Heart right ventricle (tissue), 16 donors: ENCODE measurements at places on chromosomes 7 and 10. TPM values are rescaled to one million over a fixed set of nuclear protein-coding genes. Genes with fewer than 3 reads are reported as not detected.

DNA sequence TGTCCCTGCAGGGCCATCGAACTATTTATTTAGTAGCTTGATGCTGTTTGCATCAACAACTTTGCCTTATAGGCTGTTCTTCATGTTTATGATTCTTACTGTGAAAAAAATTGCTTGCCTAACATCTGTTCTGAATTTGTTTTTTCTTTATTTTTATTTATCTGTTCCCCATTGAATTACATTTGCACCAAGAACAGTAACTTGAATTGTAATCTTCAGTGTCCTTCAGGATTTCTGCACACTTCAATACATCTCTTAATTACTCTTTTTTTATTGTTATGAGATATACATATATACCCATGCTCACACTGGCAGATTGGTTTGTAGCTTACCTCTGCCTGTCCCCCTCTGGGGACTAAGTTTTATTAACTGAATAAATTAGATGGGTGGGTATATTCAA is 64.4 kb downstream of the TBXAS1 start:
- no peak overlapping the region for H3K27ac ChIP-seq
- H3K4me3 ChIP-seq = no peak overlapping the region
- no peaks in the 10 kb centered on the region for H3K27me3 ChIP-seq
- no peak for DNase-seq
- no peaks in the 10 kb centered on the region for H3K36me3 ChIP-seq
- no peaks in the 10 kb centered on the region for H3K4me1 ChIP-seq

- H3K36me3 ChIP-seq = no peaks in the 10 kb centered on the region
- H3K27me3 ChIP-seq = no peaks in the 10 kb centered on the region
- DNase-seq = no peak
- H3K4me3 ChIP-seq = no peak overlapping the region
- no peaks in the 10 kb centered on the region for H3K4me1 ChIP-seq
- no peak overlapping the region for H3K27ac ChIP-seq
These were observed 129.8 kb downstream of the KCND2 start for GRCh38 chr7:120402801-120403200.

DNA sequence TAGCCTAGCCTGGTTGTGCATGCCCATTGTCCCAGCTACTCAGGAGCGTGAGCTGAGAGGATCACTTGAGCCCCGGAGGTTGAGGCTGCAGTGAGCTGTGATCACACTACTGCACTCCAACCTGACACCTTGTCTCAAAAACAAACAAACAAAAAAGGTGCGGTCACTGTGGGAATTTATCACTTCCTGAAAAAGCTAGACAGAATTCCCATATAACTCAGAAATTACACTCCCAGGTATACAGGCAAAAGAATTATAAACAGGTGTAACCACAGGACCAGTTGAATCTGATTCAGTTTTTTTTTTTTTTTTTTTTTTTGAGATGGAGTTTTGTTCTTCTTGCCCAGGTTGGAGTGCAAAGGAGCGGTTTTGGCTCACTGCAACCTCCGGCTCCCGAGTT is 3.2 kb upstream of the OGDH start:
- H3K27ac ChIP-seq = no peak overlapping the region
- no peaks in the 10 kb centered on the region for H3K36me3 ChIP-seq
- DNase-seq = no peak
- H3K27me3 ChIP-seq = no peaks in the 10 kb centered on the region

Gene ADCY1
- total RNA-seq = 4.3 TPM

Gene AOAH
- total RNA-seq = 3.3 TPM
